ENCODE measurements at places on chromosomes 4 and X. TPM values are rescaled to one million over a fixed set of nuclear protein-coding genes. Genes with fewer than 3 reads are reported as not detected.

OCRL gene
- 2.2 TPM for total RNA-seq

CLNK gene
- 0.18 TPM for total RNA-seq

ALB gene
- not detected for total RNA-seq

PNMA3 gene
- total RNA-seq, result 1.1 TPM

IRS4 gene
- total RNA-seq, result not detected

SCML2 gene
- total RNA-seq, result 3.1 TPM

MEPE gene
- total RNA-seq, result not detected

DNA sequence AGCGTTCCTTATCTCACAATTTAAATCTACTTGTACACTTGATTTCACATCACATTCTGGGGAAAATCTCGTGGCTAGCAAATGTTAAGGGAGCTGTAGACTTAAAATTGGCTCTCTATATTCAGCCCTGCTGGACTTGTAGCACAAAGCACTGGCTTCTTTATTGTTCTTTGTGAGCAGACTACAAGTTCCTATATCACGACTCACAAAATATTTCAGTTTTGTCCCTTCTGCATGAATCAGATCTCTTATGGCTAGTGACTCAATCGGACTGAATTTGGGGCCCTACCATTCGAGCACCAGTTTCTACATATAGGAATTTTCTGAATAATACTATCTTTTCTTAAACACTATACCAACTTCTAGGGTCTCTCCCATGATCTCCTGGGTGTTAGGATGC lies 390.1 kb downstream of the ADAM29 start:
- no peak overlapping the region for H3K4me3 ChIP-seq
- DNase-seq, result no peak
- no peak overlapping the region for H3K27ac ChIP-seq
- no peaks in the 10 kb centered on the region for H3K27me3 ChIP-seq

GRCh38 chr4:37601531-37601930 lies 84.6 kb downstream of the RELL1 start:
- no peak for DNase-seq
- H3K27ac ChIP-seq, result no peak overlapping the region
- H3K36me3 ChIP-seq, result no peaks in the 10 kb centered on the region
- H3K27me3 ChIP-seq, result no peaks in the 10 kb centered on the region
- no peak overlapping the region for H3K4me3 ChIP-seq

- no peak overlapping the region for H3K27ac ChIP-seq
- H3K4me1 ChIP-seq, result peaks cover 4% of the 10 kb centered on the region
- no peaks in the 10 kb centered on the region for H3K27me3 ChIP-seq
- H3K4me3 ChIP-seq, result no peak overlapping the region
- peaks cover 9% of the 10 kb centered on the region for H3K36me3 ChIP-seq
Measured at GRCh38 chr4:42483426-42484379, 86.4 kb downstream of the SHISA3 start.

- peaks cover 3% of the 10 kb centered on the region for H3K4me1 ChIP-seq
- H3K27ac ChIP-seq, result no peak overlapping the region
- no peak for DNase-seq
- no peaks in the 10 kb centered on the region for H3K36me3 ChIP-seq
Measured at GRCh38 chrX:68696267-68696990, 49.0 kb downstream of the STARD8 start.

DNA sequence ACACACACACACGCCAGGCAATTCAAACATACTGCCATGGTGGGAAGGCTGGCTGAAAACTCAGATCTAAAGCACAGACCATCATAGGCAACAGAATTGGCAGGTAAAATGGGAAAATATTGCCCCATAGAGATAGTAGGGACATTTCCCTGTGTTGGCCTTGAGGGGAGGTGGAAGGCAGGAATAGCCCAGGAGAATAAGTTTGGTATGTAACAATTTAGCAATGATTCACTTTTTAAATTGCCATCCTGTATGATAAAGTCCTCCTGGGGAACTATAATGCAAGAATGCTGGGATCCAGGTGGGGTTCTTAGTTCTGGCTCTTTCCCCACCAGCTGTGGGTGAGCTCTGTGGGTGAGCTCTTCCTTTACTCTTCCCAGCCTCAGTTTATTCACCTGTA lies 51.0 kb downstream of the ATXN3L start:
- no peaks in the 10 kb centered on the region for H3K27me3 ChIP-seq
- H3K4me3 ChIP-seq, result no peak overlapping the region

- no peak overlapping the region for H3K27ac ChIP-seq
- H3K36me3 ChIP-seq, result no peaks in the 10 kb centered on the region
- H3K4me1 ChIP-seq, result no peaks in the 10 kb centered on the region
Measured at GRCh38 chr4:147336252-147336651, 144.6 kb upstream of the EDNRA start.

- peak overlapping the region; percentile 88 for H3K4me3 ChIP-seq
- H3K4me1 ChIP-seq, result peaks cover 35% of the 10 kb centered on the region
- H3K27me3 ChIP-seq, result no peaks in the 10 kb centered on the region
- no peaks in the 10 kb centered on the region for H3K36me3 ChIP-seq
Measured at GRCh38 chrX:132489578-132490419, 961 bp upstream of the MBNL3 start.

DNA sequence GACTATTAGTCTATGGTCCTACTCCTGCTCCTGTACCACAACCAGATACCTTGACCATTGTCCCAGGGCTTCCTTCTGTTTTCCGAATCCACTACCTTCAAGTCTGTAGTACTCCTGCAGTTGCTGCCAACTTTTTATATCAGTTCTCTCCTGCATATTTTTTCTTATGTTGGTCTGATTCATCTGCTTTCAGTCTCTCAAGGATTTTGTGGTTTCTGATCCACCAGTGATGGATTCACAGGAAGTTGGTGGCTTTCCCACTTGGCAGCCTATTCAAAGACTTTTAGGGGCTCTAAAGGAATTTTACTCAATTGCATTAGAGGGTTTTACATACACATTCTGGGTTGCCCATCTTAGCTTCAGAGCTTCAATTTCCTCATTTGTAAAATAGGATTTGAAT lies 23.6 kb downstream of the KIF4A start:
- H3K27ac ChIP-seq, result no peak overlapping the region
- H3K27me3 ChIP-seq, result no peaks in the 10 kb centered on the region

DNA sequence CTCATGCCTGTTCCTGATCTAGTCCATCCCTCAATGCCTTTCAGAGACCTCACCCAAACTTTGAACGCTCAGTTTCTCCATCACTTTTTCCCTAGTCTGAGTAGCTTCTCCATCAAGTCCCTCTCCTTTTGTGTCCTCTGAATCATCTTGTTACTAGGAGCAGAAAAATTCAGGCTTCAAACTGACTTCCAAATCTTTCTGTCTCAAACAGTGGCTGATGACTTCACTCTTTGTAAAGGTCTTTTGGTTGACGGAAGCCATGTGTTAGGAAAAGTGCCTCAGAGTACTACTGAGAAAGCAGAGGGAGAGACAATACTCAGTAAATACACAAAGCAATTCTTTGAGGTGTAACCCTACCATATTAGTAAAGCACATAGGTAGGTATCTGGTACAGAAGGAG lies 65.7 kb upstream of the CAMK2D start:
- H3K27me3 ChIP-seq, result peaks cover 3% of the 10 kb centered on the region
- H3K4me3 ChIP-seq, result no peak overlapping the region
- peaks cover 51% of the 10 kb centered on the region for H3K4me1 ChIP-seq
- no peaks in the 10 kb centered on the region for H3K36me3 ChIP-seq
- H3K27ac ChIP-seq, result no peak overlapping the region
- DNase-seq, result no peak

- H3K36me3 ChIP-seq, result no peaks in the 10 kb centered on the region
- H3K27ac ChIP-seq, result no peak overlapping the region
- H3K27me3 ChIP-seq, result no peaks in the 10 kb centered on the region
- DNase-seq, result no peak
- peaks cover 4% of the 10 kb centered on the region for H3K4me1 ChIP-seq
Measured at GRCh38 chr4:35982318-35982717, 262.0 kb downstream of the ARAP2 start.

GRCh38 chr4:153651116-153651515 lies 33.0 kb upstream of the TLR2 start:
- no peak overlapping the region for H3K4me3 ChIP-seq
- DNase-seq, result no peak
- peaks cover 26% of the 10 kb centered on the region for H3K4me1 ChIP-seq

GRCh38 chrX:136691028-136691809 lies 43.3 kb downstream of the CD40LG start:
- no peaks in the 10 kb centered on the region for H3K27me3 ChIP-seq
- H3K4me1 ChIP-seq, result peaks cover 82% of the 10 kb centered on the region
- no peak overlapping the region for H3K4me3 ChIP-seq
- no peak for DNase-seq
- peak overlapping the region; percentile 67 for H3K27ac ChIP-seq

DNA sequence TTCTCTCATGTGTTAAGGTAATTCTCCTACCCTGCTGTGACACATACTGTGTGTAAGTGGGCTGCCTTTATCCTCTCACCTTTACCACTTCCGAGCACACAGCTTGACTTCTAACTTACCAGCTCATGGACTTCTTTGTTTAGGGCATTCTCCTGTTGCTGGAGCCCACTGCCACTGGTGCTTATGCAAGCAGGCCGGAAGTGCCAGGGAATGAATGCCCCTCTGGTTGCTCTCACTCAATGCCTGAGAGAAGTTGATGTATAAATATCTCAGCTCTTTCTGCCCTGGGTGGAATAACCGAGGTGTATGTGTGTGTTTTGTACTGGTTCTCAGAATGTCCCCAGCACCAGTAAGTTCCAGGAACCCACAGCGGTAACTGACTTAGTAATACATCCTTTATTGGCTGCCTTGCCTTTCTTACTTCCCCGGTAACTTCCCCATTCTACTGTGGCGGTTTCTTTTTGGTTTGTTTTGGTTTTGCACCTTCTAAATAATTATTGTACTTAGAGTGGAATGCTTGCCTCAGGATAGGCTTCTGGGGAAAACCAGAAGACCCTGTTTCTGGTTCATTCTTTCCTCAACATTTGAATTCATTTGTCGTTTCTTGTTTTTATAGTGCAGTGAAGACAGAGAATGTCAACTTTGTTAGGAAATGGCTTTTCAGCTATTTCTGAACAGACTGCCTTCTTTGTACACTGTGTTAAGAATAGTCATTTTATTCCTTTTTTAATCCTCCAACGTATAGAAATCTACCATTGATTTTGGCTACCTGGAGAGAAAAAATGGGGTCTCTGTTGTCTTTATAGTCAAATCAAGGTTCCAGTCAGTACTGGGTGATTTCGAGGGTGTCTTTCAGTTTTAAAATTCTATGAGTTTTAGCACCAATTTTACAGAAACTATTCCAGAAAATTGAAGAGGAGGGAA lies 45.4 kb downstream of the CXorf58 start:
- peaks cover 15% of the 10 kb centered on the region for H3K4me1 ChIP-seq
- peak; percentile 59 for DNase-seq
- peak overlapping the region; percentile 75 for H3K4me3 ChIP-seq
- peak overlapping the region; percentile 90 for H3K27ac ChIP-seq
- no peaks in the 10 kb centered on the region for H3K36me3 ChIP-seq
- H3K27me3 ChIP-seq, result no peaks in the 10 kb centered on the region

GRCh38 chr4:141543706-141544105 lies 92.7 kb upstream of the IL15 start:
- no peak for DNase-seq
- H3K27ac ChIP-seq, result no peak overlapping the region
- no peak overlapping the region for H3K4me3 ChIP-seq
- H3K36me3 ChIP-seq, result no peaks in the 10 kb centered on the region

- H3K27me3 ChIP-seq, result no peaks in the 10 kb centered on the region
- DNase-seq, result no peak
- H3K4me3 ChIP-seq, result no peak overlapping the region
- H3K27ac ChIP-seq, result no peak overlapping the region
Measured at GRCh38 chrX:110569506-110569905, 210.9 kb downstream of the RTL9 start.

GRCh38 chr4:19711871-19712270 lies 539.8 kb upstream of the SLIT2 start:
- H3K27ac ChIP-seq, result no peak overlapping the region
- no peaks in the 10 kb centered on the region for H3K4me1 ChIP-seq
- no peaks in the 10 kb centered on the region for H3K27me3 ChIP-seq
- no peaks in the 10 kb centered on the region for H3K36me3 ChIP-seq
- no peak for DNase-seq
- no peak overlapping the region for H3K4me3 ChIP-seq

GRCh38 chr4:95155759-95156451 lies 392.9 kb downstream of the UNC5C start:
- no peak overlapping the region for H3K4me3 ChIP-seq
- H3K27ac ChIP-seq, result peak overlapping the region; percentile 18
- no peaks in the 10 kb centered on the region for H3K36me3 ChIP-seq

DNA sequence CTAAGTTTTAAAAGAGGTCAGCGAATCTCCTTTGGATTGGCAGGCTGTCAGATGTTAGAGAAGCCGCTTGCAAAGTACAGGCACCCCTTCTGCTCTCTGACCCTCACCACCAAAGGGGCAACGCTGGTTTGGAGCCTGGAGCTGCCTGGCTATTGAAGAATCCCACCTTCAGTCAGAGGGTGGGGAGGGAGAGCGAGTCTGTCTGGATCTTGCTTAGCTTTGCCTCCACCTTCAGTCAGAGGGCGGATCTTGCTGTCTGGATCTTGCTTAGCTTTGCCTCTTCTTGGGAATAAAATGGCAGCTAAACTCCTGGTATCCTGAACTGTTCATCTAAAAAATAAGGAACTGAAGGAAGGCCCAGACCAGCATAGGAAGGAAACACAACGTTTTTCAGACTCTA lies 7.3 kb downstream of the CCDC110 start:
- no peak overlapping the region for H3K27ac ChIP-seq
- no peaks in the 10 kb centered on the region for H3K36me3 ChIP-seq
- H3K4me1 ChIP-seq, result no peaks in the 10 kb centered on the region
- DNase-seq, result no peak
- H3K27me3 ChIP-seq, result peaks cover 14% of the 10 kb centered on the region
- no peak overlapping the region for H3K4me3 ChIP-seq

DNA sequence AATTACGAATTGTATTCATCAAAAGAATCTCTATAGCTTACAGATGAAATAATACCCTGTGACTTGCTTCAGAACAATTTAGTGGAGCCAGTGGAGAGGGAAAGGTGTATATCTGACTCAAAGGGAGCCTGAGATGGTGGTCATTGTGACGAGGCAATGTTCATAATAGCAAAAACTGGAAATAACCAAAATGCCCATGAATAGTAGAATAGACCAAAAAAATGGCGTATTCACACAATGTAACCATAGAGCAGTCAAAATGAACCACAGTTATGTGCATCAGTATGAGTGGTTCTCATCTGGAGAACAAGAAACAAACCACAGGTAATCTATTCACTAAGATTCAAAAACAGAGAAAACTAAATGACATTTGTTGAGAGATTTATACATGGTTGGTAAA lies 125.3 kb upstream of the CLNK start:
- no peak for DNase-seq
- H3K27ac ChIP-seq, result no peak overlapping the region
- H3K27me3 ChIP-seq, result no peaks in the 10 kb centered on the region
- H3K4me1 ChIP-seq, result no peaks in the 10 kb centered on the region

- no peak for DNase-seq
- H3K4me3 ChIP-seq, result no peak overlapping the region
- peaks cover 10% of the 10 kb centered on the region for H3K4me1 ChIP-seq
- no peak overlapping the region for H3K27ac ChIP-seq
- no peaks in the 10 kb centered on the region for H3K27me3 ChIP-seq
- no peaks in the 10 kb centered on the region for H3K36me3 ChIP-seq
Measured at GRCh38 chrX:17563515-17563914, 173.8 kb upstream of the SCML1 start.

GRCh38 chrX:72349190-72349589 lies 43.5 kb upstream of the CITED1 start:
- no peaks in the 10 kb centered on the region for H3K36me3 ChIP-seq
- H3K4me1 ChIP-seq, result peaks cover 11% of the 10 kb centered on the region
- no peaks in the 10 kb centered on the region for H3K27me3 ChIP-seq
- DNase-seq, result peak; percentile 24

Measured in activated CD8-positive, alpha-beta T cell treated with anti-CD3 and anti-CD28 coated beads for 36 hours (primary cell).